ENCODE measurements at places on chromosomes 12 and 14. TPM values are rescaled to one million over a fixed set of nuclear protein-coding genes. Genes with fewer than 3 reads are reported as not detected.

RDH5 gene
- total RNA-seq, result 12.3 TPM

CHGA gene
- not detected for total RNA-seq

GPRC5D gene
- total RNA-seq, result not detected

PKP2 gene
- total RNA-seq, result 1.2 TPM

FAM222A gene
- total RNA-seq, result 0.15 TPM

EML5 gene
- total RNA-seq, result not detected

DCN gene
- total RNA-seq, result 502 TPM

SIX4 gene
- total RNA-seq, result 23.5 TPM

FOXG1 gene
- 0.15 TPM for total RNA-seq

TGFB3 gene
- 1.9 TPM for total RNA-seq

SYCP3 gene
- total RNA-seq, result 0.50 TPM

PIGH gene
- total RNA-seq, result 12.9 TPM

BHLHE41 gene
- 0.45 TPM for total RNA-seq

TTC7B gene
- 18.5 TPM for total RNA-seq

ASCL1 gene
- not detected for total RNA-seq

AMN gene
- 0.30 TPM for total RNA-seq

RERG gene
- total RNA-seq, result 0.17 TPM

CFAP251 gene
- total RNA-seq, result 3.9 TPM

CDCA4 gene
- total RNA-seq, result 38.7 TPM

CELA1 gene
- not detected for total RNA-seq

GTF2H3 gene
- total RNA-seq, result 26.0 TPM

RTN1 gene
- total RNA-seq, result under 0.01 TPM

MYO1H gene
- not detected for total RNA-seq

KRT82 gene
- not detected for total RNA-seq

DDX24 gene
- total RNA-seq, result 89.9 TPM

RIMBP2 gene
- not detected for total RNA-seq

NKX2-8 gene
- total RNA-seq, result not detected

RND1 gene
- not detected for total RNA-seq

KRT81 gene
- not detected for total RNA-seq

WSCD2 gene
- not detected for total RNA-seq

KRT83 gene
- not detected for total RNA-seq

SLC6A13 gene
- total RNA-seq, result not detected

ZNF891 gene
- total RNA-seq, result 0.30 TPM

All from bronchus fibroblast of lung (primary cell).